ENCODE measurements at places on chromosomes 1 and 21.

DNA sequence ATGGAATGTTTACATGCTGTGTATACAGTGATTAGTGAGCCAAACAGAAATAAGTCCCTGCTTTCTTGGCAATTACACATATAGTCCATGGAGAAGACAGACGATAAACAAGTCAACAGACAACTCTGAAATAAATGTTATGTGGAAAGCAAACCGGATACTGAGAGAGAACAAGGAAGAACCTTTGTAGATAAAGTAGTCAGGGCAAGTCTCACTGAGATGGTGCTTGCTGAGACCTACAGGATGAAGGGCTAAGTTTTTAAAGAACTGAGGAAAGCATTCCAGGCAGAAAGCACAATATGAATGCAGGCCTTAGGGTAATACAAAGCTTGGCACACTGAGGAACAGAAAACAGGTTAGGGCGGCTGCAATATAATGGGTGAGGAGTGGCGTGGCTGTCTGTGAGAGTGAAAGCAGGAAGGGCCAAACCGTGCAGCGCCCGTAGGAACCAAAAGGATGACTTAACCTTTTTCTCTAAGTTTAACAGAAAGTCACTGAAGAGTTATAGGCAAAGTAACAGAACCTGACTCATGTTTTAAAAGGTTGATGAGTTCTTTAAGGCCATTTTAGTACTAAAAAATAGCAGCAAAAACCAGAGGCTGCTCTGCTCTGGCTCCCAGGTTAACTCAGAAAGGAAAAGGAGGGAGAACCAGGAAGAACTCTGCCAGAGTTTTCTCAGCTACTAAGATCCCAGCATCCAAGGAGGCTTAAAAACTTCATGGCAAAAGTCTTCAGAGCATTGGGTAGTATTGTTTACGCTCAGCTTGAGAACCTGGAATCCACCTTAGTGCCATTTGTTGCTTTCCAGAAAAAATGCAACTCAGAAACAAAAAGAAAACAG, 8.7 kb upstream of the TTF2 start:
- DNase-seq, result no peak

GRCh38 chr1:228222548-228222947, 14.7 kb downstream of the OBSCN start:
- no peak for DNase-seq

- no peak for DNase-seq
Measured at GRCh38 chr1:179805291-179806195, 62.5 kb downstream of the FAM163A start.

DNA sequence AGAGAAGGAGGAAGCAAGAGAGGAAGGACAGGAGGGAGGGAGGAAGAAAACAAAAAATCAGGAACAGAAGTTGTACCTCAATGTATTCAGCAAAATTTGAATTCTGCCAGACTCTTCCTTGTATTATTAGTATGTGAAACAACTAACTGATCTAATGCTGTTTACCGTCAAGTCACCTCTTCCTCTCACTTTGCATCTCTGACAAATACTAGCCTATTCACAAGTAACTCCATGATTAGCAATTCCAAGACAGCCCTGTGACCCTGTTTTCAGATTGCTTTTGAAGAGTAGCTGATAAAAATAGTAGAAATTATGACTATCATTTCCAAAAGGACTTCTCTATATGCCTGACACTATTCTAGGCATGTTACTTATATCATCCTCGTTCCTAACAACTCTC, 445.4 kb downstream of the NEGR1 start:
- DNase-seq, result no peak

DNA sequence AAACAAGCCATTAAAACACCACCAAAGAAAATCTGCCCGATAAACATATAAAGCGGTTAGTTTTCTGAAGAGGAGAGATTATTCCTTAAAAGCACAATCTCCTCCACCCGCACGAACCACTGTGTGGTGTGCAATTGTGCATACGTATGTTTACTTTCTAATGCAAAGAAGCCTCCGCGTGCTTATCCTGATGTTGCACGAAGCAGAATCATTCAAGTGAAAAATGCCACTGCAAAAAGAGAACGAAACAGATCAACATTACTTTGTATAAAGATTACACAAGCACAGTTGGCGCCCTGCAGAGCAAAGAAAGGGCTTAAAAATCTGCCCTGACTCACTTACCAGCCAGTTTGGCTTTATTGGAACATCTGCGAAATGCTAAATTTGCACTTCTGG, 166.8 kb downstream of the ZNF281 start:
- DNase-seq, result no peak

DNA sequence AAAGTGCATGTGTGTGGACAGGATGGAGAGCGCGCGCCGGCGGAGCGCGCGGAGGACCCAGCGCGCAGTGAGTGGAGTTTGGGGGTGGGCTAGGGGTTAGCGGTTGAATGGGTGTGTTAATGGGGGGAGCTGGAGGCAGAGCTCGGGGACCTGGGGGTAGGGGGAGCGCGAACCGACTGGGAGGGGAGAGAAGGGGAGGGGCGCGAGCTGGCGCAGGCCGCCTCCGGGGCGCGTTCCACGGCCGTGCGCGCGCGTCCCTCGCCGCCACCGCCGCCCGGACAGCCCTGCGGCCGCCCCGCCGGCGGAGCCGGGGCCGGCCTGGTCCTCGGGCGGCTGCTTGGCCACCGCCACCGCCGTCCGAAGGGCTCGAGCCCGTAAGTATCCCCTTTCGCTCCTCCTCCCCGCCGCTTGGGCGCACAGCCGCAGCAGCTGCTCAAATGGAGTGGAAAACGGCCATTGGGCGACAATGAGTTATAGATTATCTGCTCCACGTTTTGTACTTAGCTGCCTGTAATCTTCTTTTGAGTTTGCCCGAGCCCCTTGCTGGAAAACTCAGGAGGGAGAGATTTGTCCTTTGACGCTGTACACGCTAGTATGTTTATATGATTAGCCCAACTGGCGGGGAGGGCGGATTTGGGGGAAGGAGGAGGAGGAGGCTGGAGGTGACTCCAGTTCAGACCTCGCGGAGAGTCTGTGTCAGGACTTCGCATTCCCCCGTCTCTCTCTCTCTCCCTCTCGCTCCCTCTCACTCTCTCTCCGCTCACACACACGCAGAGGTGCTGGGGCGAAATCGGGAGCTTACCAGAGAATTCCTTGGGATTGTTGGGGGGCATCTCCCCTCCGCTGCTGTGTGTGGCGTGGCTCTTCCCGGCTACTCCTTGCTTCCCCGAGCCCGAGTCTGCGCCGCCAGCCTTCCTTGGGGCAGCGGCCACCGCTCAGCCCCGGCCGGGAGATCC, at the start of gene ADGRL2:
Gene ADGRL2 (plus strand): TSS at position 240 of the 956 bp plus-strand sequence. CDS start 36,051 bp downstream, outside the sequence.
- DNase-seq, result no peak

- DNase-seq, result no peak
Measured at GRCh38 chr1:27343639-27344025, 1.8 kb downstream of the SYTL1 start.
